ENCODE measurements at places on chromosomes 7 and 10.

DNA sequence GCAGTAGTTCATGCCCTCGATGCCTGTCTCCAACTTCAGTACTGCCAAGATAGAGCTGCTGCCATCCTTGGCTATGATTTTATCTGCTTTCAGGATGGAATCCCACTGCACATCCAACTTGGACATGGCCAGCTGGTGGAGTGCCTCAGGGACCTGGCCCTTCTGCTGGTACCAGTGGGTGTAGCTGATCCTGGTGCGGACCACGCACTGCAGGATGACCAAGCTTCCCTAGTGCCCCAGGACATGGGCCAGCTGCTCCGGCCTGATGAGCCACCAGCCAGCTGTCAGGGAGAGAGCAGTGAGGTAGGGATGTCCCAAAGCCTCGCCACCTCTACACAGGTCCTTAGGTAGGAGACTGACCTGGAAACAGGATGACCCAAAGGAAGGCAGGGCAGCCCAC is 49.0 kb upstream of the TARP start:
- DNase-seq = no peak

- DNase-seq = no peak
Observed at GRCh38 chr7:155761162-155761561, 51.1 kb downstream of the SHH start.

GRCh38 chr10:114917927-114918672 is 19.9 kb upstream of the TRUB1 start:
- DNase-seq = no peak

GRCh38 chr10:113347508-113347907 is 205.3 kb upstream of the HABP2 start:
- DNase-seq = no peak

- no peak for DNase-seq
Observed at GRCh38 chr10:43749940-43750552, 101.4 kb upstream of the ZNF32 start.

DNA sequence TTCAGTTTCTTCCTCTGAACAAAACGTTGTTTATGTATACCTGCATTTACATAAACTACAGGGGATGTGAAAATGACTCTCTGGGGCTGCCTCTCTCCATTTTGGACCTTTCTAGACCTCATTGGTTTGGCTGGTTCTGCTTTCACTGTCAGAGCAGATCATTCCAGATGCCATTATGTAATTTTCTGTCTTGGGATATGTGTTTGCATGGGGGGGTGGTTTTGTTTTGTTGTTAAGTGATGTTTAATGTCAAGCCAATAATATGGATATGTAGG is 172.4 kb downstream of the LRRC4 start:
- DNase-seq = no peak
